Activated naive CD8-positive, alpha-beta T cell treated with anti-CD3 and anti-CD28 coated beads, Interleukin-2, amount 50 U/mL, for 16 hours (primary cell): ENCODE measurements at places on chromosomes 3 and 15.

DNA sequence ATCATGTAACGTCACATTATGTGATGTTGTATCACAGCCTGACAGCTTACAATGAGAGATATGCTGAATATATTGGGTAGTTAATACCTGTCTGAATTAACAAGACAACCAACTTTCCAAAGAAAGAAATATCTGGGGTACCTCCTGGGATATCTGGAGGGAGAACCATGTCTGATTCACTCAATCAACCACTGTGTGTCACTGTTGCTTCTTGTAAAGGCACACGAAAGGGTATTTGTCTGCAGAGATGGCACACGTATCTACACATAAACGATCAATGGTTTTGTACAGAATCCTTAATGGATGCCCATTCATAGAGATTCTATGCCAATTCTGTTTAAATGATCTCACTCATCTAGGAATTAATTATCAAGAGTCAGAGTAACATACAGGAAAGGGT lies 252.1 kb upstream of the TMCO5A start:
- DNase-seq = no peak

DNA sequence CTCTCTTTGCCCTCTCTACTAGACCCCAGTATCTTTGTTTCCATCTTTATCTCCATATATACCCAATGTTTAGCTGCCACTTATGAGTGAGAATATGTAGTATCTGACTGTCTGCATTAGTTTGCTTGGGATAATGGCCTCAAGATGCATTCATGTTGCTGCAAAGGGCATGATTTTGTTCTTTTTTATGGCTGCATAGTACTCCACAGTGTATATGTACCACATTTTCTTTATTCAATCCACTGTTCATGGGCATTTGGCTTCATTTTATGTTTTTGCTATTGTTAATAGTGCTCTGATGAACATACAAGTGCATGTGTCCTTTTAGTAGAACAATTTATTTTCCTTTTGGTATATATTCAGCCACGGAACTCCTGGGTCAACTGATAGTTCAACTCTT lies 671.5 kb upstream of the GRM7 start:
- DNase-seq = no peak

DNA sequence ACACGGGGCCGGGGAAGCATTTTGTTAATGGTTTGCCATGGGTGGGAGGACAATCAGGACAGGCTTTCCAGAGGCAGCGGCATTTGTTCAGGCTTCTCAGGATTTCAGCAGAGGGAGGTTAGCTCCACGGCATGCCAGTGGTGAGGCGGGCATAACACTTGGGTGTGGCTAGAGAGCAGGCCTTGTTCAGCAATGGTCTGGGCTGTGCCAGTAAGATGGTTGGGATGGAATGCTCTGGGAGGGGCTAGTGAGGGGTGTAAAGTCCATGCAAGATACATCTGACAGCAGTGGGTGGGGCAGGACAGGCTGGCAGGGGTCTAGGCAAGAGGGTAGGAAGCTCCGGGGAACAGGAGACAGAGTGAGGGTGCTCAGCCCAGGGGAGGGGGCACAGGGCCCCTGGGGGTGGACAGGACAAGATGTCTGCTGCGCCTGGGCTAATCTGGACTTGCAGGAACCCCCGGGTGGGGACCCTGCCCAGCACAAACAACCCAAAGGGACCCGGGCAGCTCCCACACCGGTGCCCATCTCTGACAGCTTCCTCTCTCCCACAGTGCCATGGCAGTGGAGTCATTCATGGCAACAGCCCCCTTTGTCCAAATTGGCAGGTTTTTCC lies 8.4 kb downstream of the TMEM43 start:
- no peak for DNase-seq

GRCh38 chr3:188269040-188269439 lies 115.1 kb downstream of the LPP start:
- no peak for DNase-seq

DNA sequence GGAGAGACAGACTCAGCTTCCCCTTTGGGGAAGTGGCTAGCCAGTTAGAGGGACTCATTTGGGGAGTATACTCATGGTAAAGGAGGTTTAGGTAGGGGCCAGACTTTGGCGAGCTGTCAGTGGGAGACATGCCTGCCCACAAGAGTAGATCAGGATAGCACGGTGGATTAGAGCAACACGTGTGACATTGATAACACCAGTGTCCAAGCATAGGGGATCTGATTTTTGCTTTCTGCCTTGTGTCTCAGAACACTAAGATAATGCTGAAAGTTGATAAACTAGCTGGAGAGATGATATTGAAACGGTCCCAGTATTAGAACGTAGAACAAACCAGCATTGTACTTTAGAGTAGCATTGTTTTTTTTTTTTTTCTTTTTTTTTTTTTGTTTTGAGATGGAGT lies 25.9 kb downstream of the MAP6D1 start:
- no peak for DNase-seq

GRCh38 chr15:99343881-99344551 lies 92.7 kb downstream of the LRRC28 start:
- DNase-seq = peak; percentile 14

DNA sequence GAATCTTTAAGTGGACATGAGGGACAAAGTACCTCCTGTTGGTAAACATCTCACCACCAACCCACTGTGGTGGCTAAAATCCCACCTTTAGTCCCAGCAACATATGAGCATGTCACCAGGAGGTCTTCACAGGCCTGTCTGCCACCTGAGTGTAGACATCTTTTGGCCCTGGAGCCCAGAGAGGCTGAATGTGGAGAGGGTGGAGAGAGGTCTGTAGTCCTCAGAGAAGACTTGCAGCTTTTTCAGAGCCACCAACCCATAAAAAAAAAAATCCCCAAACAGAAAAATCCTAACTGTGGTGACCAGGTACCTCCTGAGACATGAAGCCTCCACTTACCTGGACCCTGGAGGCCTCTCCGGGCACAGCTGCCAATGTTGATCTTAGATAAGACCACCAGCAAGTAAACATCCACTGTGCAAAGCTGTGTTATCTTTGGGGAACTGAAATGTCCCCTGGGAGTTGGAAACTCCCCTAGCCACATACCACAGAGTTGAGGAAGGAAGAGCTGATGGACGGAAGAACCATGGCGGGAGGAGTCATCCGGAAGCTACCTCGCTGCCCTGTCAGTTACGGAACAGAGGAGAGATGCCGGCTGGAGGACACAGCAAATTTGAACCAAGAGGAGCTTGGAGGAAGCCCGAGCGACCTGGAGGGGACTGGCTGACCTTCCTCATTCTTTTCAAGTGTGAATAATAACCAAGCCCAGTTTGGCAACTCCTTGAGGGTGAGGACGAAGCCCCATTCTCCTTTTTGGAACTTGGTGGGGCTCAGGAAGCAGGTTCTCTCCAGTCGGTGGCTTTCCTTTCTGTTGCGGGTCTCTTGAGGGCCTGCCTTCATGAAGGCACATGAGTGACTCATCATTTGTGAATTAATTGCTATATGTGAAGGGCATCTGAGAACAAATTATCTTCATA lies at the start of gene GHRL:
Gene GHRL, minus strand, starts transcription at position 443 of the 915 bp plus-strand sequence. CDS start 2,767 bp downstream, outside the sequence.
- no peak for DNase-seq

- DNase-seq = no peak
These were observed 107.4 kb downstream of the NR1D2 start for GRCh38 chr3:24052446-24052845.

GRCh38 chr3:171878461-171879225 lies 35.5 kb downstream of the TMEM212 start:
- DNase-seq = no peak

GRCh38 chr3:177357352-177358090 lies 160.2 kb upstream of the TBL1XR1 start:
- DNase-seq = no peak

GRCh38 chr3:175433026-175433674 lies 574.0 kb downstream of the NAALADL2 start:
- DNase-seq = no peak

GRCh38 chr3:157123621-157124020 lies 36.3 kb downstream of the CCNL1 start:
- DNase-seq = no peak

GRCh38 chr3:157355276-157355675 lies 81.4 kb upstream of the PTX3 start:
- DNase-seq = no peak

GRCh38 chr3:108126348-108126747 lies 35.5 kb upstream of the CD47 start:
- DNase-seq = no peak

- no peak for DNase-seq
These were observed 275.2 kb upstream of the KCNMB2 start for GRCh38 chr3:178260887-178261565.

GRCh38 chr3:46122091-46122490 lies 86.0 kb downstream of the CCR1 start:
- DNase-seq = no peak

DNA sequence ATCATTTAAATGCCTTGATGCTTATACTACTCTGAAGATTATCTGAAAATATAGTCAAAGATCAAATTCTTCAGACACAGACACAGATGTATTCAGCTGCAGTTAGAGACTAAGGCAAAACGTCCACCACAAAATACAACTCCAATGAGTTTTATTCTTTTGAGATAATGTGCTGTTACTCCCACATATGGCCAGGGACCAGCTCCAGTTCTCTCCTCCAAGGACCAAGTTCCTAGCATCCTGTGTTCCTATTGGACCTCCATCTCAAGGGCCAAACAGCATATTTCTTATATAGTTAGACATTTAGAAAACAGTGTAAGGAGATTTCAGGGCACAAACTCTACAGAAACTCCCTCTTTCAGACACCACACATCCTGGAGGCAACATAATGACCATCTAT lies 27.1 kb downstream of the IP6K1 start:
- DNase-seq = no peak

GRCh38 chr3:37493485-37494080 lies 319.2 kb upstream of the LRRFIP2 start:
- DNase-seq = no peak

DNA sequence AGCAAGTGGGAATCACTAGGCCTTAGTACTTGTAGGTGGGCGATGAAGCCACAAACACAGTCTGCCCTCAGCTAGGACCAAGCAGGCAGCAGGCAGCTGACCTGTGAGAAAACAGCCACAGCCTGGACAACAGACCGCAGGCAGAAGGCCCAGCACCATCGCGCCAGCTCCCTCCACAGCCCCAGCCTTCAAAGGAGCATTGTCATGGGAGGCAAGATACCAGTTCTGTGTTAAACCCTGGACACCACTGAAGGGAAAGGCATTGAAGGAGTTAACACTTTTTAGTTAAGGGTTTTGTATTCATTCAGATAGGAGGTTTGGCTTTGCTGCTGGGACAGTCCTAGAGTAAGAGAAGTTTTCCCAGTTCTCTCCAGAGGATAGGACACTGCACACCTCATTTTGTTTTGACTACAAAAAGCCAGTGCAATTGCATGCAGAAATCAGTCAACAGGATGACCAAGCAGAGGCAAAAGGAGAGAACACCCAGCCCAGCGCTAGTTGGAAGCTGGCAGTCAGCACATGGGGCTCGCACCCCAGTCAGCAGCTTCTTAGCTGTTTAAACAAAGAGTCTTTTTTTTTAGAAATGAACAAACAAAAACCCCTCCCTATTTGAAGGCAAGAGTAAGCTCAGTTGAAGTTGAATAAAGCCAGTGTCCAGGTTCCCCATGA lies 286.1 kb upstream of the TPM1 start:
- DNase-seq = no peak

GRCh38 chr3:56787784-56788256 lies 13.9 kb downstream of the ARHGEF3 start:
- no peak for DNase-seq

DNA sequence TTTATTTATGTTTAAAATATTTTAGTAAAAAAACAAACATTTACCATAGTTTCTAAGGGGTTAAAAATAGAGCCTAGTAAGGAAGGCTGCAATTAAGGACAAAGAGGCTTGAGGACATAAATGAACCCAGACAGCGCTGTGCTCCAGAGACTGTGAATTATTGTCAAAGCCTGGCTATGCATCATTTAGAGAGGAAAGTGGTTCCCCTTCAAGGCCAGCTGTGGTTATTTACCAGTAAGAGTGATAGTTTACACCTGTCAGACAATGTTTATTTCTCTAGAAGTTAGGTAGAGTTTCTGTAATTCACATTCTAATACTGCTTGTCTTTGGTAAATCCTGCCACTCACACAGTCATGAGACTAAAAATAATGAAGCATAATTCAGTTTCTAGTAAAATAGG lies 32.4 kb upstream of the PIK3R4 start:
- DNase-seq = no peak

DNA sequence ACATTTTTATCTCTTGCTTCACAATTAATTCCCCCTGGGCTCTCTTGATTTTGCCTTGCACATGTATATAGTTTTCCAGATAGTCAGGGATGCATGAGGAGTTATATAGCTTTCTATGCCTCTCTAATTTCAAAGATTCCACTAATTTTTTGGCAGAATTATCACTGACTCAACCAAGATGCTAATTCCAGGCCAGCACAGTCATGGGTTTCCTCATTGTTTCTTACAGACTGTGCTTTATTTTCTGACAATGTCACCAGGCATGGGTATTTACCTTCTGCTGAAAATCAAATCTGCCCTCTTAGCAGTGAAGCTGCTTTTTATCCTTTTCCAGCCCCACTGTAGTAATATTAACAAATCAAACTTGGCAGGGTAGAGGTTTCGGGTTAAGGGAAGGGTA lies 1520.6 kb upstream of the CADM2 start:
- no peak for DNase-seq

DNA sequence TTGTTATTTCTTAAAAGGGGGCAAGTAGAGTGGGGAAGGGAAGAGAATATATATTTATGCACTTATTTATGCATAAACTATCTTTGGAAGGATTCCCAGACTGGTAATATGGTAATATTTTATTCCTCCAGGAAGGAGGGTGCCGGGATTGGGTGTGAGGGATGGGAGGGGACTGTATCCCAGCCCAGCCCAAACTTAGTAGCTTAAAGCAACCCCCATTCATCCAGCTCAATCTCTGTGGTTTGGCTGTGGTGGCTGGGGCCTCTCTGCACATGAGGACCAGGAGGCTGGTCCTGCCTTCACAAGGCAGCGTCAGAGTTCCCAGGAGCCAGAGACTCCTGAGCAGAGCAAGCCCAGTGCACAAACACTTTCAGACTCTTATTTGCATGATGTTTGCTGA lies 48.4 kb downstream of the CCNL1 start:
- no peak for DNase-seq

DNA sequence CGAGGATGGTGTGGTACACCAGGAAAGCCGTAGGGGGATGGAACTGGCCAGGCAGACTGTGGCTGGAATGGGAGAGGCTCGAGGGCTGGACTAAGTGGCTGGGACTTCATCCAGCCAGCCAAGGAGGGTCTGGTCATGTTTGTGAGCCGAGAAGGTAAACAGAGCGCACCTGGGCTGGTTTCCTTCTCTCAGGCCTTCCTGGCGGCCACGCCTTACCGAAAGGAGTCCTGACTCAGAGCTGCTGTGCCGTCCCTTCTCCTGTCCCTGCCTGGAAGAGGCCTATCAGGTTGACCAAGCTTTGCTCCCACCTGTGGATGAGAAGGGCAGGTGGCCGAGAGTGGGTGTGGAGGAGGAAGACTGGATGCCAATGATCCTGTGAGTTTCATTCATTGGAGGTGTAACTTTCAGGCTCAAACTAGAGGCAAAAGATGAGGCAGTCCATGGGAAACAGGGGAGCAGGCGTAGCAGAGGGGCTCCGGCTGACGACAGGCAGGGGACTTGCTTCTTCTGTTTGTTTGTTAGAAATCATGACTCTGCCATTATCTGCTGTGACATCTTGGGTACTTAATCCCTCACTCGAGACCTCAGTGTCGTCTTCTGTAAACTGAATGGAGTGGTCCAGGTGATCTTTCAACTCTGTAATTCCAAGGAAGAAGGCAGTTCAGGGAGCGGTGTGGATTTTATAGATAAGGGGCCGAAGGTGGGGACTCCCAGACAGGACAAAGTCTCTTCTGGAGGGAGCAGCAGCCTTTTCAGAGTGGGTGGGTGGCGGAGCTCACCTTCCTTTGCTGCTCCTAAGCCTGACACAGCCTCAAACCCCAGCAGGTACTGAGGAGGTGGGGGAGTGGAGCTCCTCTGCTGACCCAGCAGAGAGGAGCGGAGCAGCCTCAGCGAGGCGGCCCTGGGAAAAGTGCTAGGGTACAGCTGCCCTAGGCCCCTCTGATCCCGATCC lies 71.8 kb upstream of the GATM start:
- DNase-seq = no peak
